ENCODE measurements at places on chromosomes 11 and 22.

- DNase-seq: no peak
Measured at GRCh38 chr11:64969209-64969608, 2.7 kb downstream of the MAJIN start.

DNA sequence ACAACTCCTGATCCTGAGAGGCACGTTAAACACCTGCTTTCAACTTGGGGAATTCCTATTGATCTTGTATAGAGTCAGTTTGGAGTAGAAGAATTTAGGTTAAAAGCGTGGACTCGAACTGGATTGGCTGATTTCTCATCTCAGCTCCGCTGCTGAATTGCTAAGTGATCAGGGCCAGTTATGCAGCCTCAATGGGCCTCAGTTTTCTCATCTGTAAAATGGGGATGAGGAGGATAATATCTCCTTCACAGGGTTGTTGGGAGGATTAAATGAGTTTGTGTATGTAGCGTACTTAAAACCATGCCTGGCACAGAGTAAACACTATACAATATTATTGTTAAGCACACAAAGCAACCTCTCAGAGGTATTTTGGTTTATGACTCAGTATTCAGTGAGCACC lies 53.2 kb upstream of the HEPHL1 start:
- DNase-seq: no peak

- DNase-seq: no peak
Measured at GRCh38 chr11:17694494-17695110, 24.8 kb upstream of the MYOD1 start.

DNA sequence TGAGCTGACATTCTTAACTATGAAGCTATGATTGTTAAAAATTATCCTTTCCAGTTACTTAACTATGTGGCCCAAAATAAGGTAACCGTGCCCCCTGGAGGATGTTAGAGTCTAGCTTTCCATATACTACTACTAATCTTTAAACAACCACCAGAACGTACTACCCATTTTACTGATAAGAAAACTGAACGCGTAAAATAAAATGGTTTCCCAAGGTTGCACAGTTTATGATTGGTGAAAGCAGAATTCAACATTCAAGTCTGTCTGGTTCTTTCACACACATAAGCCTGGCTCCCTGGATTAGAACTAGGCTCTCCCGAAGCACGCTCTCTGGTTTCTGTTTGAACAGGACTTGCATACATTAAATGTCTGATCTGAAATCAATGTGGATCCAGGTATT lies 437.8 kb upstream of the CCDC90B start:
- DNase-seq: peak; percentile 34

DNA sequence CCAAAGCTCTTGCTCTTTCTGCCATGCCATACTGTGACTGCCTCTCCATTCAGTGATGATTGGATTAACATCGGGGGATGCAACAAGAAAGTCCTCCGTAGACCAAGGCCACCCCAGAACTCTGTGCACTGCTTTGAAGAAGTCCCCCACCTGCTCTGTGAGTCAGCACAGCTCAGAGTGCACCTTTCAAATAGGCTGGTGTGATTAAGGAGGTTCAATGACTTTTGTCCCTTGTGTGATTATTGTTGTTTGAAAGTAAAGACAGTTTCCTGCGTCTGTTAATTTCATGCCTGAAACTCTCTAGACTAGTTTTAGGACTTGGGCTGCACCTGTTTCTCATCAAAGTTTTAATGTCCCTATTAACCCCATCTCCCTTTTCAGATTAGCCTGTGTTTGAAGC lies 33.0 kb upstream of the DBX1 start:
- DNase-seq: no peak

DNA sequence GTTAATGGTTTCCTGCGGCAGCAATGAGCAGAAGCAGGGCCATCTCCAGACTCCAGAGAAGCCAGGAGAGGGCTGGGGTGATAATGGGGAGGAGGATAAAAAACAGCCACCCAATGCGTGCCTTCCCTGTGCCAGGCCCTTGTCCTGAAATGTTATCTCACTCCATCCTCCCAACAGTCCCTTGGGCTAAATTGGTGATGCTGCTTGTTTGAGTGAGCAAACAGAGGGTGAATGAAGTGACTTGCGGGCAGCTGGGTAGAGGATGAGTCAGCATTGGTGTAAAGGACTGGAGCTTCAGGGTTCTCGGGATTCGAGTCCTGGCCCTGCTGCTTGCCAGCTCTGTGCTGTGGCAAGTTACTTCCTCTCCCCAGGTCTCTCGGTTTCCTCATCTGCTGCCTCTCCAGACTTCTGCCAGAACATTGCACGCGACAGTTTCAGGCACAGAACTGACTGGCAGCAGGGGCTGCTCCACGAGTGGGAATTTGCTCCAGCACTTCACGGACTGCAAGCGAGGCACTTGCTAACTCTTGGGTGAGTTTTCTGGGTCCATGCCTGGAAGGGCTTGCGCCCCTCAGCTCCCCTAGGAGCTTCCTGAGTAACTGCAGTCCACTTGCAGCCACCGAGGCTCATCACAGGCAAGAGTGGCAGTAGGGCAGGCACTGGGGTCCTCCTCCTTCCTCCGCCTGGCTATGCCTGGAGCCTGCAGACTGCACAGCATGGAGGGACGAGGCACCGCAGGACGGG lies at the start of gene P2RY6:
P2RY6 (plus strand) TSS at position 403 of the 744 bp plus-strand sequence. CDS start 24,181 bp downstream, outside the sequence.
- no peak for DNase-seq

DNA sequence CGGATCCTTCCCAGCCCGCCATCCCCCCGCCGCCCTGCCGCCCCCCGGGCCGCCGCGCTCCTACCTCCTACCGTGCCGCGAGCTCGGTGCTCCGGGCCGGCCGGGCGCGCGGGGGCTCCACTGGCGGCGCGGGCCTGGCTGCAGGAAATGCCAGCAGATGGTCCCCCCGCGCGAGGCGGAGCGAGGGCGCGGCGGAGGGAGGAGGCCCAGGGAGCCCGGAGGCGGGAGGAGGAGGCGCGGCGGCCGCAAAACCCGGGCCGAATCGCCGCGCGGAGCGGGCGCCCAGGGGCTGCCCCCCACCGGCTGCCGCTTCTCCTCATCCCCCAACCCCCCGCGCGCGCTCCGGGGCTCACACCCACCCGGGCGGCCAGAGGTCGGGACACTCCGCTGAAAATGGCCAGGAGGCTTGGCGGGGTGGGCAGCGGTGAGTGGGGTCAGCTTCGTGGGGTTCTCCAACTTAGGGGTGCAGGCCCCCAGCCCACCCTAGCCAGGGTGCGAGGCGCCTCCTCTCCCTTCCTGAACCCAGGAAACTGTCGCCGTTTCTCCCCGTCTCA lies at the start of gene OSBPL5:
OSBPL5 (minus strand) TSS at position 159 of the 554 bp plus-strand sequence. CDS start 36,162 bp downstream, outside the sequence.
- no peak for DNase-seq
